Stimulated activated CD8-positive, alpha-beta memory T cell treated with anti-CD3 and anti-CD28 coated beads, Interleukin-2, amount 100 ng/mL, for 48 hours (primary cell): ENCODE measurements at places on chromosomes 7 and 10.

DNA sequence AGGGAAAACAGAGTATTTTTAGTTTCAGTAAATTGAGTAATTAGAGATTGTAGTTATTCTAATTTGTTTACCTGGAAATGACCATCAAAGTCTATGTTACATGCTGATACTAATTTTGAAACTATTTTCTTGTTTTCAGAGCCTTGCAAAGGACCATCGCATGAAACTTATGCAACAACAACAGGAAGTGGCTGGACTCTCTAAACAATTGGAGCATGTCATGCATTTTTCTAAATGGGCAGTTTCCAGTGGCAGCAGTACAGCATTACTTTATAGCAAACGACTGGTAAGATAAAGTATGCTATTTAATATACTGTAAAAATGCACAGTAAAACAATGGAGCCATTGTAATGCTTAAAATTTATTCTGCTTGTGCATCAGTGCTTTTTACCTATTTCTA, 78.5 kb downstream of the TRIM24 start:
- no peak for DNase-seq

DNA sequence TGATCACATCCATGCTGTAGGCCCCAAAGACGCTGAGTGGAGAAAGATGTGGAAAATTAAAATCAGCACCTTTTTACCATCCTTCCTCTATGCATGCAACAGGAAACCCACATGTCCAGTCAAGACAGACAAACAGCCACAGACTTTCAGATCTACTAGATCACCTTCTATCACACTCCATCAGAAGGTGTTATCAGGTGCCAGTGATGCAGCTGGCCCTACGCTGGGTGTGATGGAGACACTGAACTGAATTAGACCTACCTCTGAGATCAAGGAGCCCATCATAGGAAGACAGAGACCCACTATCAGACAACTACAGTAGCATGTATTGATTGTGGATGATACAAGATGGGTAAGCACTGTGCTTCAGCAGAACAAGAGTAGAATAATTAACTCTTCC, 15.5 kb downstream of the CYP3A4 start:
- no peak for DNase-seq

GRCh38 chr10:119383174-119383856, 159.2 kb downstream of the RGS10 start:
- no peak for DNase-seq

DNA sequence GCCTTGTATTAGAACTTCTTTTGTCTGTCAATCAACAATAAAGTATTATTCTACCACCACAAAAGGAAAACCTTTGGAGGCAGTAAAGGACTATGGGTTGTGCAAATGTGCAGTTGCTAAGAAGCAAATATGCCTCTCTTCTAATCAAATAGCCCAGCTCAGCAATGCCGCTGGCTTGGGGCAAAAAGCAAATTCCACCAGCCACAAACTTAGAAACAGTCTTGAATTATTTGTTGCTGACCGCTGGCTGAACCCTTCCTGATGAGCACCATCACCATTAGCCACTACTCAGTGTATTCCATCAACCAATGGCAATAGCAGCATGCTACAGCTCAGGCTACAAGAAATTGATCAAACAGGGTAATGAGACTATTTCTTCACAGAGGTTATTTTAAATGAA, 51.0 kb downstream of the SKAP2 start:
- DNase-seq = no peak

- no peak for DNase-seq
Observed at GRCh38 chr10:132541129-132541528, 3.5 kb downstream of the INPP5A start.

DNA sequence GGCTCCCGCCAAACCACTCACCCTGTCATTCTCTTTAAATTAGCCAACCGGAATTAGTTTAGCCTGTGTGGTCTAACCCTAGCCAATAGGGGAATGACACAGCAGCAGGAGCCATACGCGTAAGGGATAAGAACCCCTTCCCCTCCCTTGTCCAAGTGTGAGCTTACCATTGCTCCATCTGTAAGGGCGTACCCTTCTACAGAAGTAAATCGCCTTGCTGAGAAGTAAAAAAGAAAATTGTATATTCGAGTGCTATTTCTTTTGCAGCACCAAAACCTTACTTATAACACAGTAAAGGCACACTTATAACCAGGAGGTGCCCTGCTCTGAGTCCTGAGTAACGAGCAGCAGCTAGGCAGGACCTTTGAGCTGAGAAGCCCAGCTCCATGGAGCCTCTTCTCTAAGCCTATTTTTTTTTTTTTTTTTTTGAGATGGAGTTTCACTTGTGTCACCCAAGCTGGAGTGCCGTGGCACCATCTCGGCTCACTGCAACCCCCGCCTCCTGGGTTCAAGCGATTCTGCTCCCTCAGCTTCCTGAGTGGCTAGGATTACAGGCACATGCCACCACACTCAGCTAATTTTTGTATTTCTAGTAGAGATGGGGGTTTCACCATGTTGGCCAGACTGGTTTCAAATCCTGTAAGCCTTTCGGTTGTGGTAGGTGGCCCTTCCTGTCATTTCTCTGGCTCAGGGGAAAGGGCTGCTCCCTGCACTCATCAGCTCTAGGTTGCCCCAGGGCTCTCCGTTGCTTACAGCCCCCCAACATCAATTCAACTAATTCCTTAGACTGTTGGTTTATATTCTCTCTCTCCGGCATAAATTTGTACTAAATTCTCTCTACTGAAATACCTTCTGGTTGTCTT, 73.3 kb downstream of the NSUN6 start:
- DNase-seq = no peak

DNA sequence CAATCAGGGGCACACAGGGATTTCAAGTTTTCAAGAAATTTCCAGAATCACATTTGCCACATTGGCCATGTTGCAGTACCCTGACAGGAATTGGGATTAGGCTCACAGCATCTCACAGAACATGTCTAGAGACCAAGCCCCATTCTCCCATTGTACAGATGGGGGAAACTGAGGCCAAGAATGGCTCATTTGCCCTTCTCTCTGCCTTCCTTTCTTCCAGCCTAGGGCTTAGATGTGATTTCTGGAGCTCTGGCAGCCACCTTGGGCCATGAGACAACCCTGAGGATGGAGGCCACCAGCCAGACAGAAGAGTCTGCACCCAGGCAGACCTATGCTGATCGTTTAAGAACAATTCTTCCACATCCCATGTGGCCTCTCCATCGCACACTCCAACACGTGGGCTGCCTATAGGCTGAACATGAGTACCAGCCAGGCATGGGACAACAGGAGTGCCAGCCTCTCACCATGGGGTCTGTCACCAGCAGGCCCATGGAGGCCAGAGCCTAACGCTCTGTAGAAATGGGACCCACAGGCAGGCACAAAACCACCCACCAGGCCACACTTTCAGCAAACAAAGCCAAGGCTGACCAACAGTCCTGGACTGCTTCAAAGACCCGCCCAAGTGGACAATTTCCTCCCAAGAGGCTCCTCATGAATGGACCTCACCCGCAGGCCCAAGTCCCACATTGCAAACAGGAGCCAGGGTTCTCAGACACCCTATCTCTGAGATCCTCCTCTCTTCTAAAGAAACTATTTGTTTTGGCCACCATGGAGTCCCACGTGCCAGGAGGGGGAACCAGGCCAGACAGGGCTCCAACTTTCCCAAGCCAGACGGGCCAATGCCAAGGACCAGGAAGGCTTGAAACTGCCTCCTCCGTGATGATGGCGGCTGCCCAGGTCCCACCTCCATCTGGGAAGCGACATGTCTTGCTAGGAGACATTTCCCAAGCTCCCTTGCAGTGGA, 20.7 kb downstream of the PDGFA start:
- no peak for DNase-seq

GRCh38 chr10:99775850-99776249, 6.6 kb upstream of the ABCC2 start:
- DNase-seq = no peak

DNA sequence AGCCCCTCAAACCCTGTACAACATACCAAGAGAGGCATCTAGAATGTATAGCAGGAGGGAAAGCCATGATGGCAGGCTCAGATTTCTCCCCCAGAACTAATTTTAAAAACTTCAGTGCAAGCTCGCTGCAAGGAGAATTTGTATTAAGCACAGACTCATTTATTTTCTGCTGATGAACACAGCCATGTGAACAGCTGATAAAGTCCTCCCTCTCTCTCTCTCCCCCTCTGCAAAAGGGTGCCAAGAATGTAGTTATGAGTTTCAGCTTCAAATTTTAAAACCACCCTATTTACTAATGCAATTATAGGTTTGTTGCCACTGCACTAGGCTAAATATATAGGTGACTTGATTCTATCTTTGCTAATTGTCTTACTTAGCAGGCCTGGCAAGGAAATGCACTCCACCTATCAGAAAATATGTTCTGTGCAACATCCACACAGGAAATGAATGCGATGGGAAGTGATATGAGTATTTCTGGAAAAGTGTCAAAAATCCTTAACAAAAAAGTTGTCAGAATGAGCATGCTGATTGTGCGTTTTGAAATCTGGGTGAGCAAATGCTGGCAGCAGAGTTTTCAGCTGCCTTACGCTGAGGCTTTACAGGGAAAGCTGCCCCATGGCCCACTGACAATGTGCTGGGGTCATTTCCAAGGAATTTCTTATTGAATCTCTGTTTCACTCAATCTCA, 43.4 kb upstream of the GHITM start:
- DNase-seq = no peak

GRCh38 chr7:47194516-47195057, 387.3 kb downstream of the TNS3 start:
- no peak for DNase-seq

DNA sequence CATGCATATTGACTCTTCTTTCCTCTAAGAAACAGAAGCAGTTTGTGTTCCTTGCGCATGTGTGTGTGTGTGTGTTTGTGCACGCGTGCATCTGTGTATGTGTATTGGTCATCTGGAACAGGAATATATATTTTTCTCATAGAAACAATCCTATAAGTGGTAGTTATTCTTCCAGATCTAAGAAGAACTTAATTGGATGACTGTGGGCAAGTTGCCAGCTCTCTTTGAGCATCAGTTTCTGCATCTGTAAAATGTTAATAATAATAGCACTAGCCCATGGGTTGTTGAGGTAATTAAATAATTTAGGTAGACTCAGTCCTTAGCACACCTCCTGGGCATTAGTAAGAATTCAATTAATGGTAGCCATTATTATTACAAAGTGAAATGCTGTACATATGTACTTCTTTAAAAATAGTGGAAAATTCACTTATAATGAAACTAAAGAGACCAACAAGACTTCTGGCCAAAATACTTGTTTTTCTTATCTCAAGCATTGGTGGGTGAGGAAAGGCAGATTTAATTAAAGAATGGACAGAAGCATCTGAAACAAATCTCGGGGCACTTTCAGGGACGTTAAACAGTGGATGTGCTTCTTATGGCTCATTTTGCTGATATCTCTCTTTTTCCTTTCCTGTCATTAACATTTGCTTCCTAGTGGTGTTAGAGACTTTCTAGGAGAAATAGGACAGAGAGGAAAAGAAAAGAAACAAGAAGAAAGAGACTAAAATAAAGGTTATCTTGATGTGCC, 124.9 kb upstream of the HABP2 start:
- no peak for DNase-seq

- no peak for DNase-seq
Observed at GRCh38 chr10:137606-138005, 2.4 kb downstream of the ZMYND11 start.

- no peak for DNase-seq
Observed at GRCh38 chr10:92844746-92845145, 3.6 kb upstream of the EXOC6 start.

GRCh38 chr10:60041489-60042133, 135.3 kb upstream of the CCDC6 start:
- no peak for DNase-seq

- DNase-seq = peak; percentile 23
Observed at GRCh38 chr10:43138757-43139241, 554 bp downstream of the CSGALNACT2 start.

DNA sequence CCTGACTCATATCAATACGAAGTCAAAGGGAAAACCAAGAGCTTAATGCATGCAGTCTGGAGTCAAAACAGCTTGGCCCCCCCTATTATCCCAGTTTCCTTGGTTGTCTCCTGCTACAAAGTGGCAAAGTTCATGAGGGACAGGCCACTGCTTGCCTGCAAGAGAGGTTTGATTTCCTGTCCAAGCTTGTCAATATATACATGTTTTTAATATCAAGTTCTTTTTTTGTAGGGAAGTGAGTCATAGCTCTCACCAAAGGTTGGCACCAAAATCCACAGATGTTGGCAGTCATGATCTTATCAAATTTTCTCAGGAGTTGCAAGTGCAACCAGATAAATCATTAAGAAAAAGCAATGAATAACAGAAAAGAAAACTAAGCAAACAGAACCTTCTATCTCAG, 176.8 kb downstream of the COBL start:
- no peak for DNase-seq

DNA sequence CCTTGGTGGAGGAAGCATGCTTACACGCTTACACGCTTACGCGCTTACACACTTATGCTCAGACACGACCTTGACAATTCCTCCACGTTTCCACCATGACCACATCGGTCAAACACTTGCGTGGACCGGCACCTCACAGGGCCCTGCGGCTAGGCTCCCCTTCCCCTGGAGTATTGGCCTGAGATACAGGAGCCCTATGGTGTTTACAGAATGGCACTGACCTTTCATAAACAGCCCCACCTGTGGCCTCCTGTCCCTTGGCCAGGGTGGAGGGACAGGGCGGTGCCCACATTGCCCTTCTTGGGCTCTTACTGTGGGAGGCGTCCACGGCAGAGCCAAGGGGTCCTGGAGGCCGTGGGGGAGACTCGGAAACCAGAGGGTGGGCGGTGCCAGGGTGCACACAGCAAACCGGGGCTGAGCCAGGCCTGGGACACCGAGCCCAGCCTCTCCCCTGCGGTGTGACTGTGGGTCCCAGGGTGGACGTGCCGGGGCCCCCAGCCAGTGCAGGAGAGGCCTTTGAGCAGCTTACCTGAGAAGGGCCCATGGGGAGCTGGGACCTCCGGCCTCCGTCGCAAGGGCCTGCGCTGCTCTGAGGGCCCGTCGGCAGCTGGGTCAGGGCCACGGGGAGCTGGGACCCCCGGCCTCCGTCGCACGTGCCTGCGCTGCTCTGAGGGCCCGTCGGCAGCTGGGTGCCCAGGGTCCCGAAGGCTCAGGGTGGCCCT, 44.2 kb upstream of the FOXL3 start:
- no peak for DNase-seq

DNA sequence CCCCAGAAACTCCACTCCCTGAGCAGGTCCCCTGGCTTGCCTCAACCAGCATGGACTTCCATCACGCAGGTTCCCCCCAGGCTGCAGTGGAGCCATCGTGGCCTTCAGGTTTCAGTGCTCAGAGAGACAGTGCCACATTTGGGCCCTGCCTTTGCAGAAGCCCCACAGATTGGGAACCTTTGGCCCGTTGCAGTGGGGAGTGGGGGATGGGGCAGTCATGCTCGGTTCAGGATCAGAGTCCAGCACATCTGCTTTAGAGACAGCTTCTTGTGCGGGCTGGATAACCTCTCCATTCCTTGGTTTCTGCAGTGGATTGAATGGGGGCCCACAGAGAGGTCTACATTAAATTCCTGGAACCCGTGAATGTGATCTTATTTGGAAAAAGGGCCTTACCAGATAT, 183.9 kb downstream of the EBF3 start:
- DNase-seq = no peak

DNA sequence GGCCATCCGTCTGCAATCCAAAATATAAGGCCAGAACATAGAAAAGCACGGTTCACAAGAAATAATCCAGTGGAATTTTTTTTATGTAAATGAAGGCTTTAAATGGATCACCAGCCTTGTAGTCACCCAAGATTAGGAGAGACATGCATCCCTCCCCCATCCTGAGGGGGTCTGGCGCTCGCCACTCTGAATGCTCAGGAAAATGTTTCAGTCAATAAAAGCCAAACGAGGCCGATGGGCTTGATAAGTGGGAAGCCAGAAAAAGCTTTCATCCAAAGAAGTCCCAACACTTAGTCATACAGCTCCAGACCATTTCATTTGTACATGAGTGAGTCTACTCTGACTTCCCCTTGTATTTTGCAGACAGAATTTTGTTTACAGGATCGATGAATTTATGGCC, 631.8 kb downstream of the GRID1 start:
- DNase-seq = no peak
